ENCODE measurements at places on chromosomes 1 and 21.

GRCh38 chr1:203163891-203164635 is 11.6 kb downstream of the MYBPH start:
- DNase-seq: no peak

DNA sequence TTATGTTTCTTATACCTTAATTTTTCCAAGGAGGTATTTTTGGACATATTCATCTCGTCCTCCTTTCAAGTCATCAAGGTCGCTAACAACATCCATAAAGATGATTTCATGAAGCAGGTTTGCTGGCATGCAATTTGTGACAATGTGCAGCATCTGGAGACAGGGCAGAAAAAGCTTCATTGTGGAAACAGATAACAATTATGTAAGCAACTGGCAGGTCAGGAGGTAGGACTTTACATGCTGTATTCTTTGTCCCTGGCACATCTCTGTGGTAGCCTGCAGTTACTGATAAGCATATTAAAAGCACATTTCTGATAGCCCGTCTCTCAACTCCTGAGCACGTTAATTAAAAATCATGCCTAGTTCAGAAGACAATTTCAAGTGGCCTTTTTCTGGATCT is 156.8 kb downstream of the LEPR start:
- DNase-seq: no peak

DNA sequence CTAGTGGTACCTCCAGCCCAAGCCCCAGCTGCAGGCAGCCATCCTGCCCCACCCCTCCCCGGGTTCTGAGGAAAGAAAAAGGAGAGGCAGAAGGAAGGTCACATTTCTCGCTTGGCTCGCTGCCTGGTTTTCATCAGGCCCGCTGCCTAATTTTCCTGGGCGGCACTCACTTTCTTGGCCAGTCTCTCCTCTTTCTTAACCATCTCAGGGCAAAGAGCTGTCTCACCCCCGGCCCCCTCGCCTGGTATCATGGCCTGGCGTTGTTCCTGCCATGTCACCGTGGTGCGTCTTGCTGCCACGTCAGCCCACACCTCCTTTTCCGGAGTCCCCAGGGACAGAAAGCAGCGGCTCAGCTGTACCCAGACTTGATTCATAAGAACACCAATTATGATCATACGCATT is 26.6 kb upstream of the CASZ1 start:
- no peak for DNase-seq

- DNase-seq: no peak
These were observed 21.5 kb upstream of the SMYD2 start for GRCh38 chr1:214259353-214259977.

GRCh38 chr1:59521456-59521855 is 224.6 kb downstream of the FGGY start:
- no peak for DNase-seq

DNA sequence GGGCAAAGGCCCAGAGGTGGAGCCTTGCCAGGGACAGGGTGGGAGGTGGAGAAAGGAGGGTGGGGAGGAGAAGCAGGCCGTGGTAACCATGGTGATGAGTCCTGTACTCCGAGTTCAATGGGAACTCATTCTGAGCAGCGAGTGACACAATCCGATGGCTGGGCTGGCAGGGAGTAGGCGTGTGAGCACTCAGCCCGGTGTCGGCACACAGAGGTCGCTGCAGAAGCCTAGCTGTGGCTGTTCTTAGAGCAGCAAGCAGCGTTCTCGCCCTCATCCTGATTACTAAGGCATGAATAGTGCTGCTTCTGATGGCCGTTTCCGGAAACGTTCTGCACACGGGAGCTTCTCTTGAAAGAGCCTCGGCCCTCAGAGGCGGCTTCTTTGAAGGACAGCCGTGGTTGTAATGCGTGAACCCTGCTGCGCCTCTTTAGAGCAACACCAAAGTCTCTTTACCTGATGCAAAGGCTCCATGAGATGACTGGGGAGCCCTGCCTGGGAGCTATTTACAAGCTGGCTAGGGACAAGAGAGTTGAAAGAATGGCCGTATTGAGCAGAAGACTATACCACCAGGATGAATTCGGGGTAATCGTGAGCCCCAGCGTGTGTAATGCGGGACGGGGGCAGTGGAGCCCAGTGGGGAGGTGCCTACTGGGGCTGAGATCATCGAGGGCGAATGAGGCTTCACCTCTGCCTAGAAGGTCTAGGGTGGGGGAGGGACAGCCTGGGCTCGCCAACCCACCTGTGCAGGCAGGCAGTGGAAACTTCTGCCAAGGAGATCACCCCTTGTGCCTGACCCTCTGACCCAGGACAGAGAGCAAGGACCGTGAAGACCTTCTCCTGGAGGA is 72.8 kb upstream of the PAX7 start:
- DNase-seq: peak; percentile 22

DNA sequence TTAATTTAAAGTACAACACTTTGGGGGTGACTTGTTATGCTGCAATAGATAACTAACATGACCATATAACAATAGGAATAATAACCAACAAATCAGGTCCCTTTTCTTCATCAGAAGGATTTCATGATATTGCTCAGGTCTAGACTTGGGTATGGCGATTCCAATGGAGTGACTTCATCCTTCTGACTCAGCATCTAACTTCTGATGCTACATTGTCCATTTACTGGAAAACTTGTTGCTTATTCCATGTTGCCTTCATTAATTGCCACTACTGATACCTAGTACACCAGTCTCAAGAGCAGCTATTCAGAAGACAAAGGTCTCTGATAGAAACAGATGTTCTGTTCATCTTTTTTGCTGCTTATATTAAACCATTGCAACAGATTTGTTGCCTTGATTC is 324.3 kb downstream of the TGFB2 start:
- no peak for DNase-seq

DNA sequence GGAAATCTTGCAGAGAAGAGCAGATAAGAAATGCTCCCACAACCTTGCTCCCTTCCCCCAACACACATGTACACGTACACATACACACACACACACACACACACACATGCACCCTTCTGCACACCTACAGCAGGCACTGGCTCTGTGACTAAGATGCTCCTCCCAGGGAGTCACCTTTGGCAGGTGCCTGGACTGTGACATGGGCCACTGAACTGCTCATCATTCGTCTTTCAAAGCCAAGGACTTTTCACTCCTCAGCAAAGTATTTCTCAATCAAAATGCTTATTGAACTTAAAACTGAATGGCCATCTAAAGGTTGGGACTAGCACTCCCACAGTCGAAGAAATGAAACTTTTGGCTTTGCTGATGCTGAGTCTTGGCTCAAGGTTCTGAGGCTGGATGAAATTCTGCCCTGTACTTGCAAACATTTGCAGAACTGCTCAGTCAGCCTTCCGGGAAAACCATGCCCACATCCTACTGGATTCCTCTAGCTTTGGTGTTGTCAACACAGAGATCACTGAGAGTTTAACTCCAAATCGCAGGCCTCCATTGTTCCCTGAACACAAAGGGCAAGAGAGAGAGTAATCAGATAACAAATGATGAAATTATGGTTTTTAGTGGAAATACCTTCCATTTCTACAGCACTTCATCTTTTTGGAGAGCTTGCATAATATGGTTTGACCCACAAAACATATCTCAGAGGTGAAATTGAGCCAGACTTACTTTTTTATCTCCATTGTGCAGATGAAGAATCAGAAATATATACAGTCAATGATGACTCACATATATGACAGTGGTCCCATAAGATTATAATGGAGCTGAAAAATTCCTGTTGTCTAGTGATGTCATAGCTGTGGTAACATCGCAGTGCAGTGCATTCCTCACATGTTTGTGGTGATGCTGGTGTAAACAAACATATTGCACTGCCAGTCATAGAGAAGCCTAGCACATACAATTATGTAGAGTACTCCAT is 72.4 kb upstream of the BCAR3 start:
- DNase-seq: no peak

- peak; percentile 9 for DNase-seq
These were observed 1.9 kb downstream of the WLS start for GRCh38 chr1:68230484-68230802.

DNA sequence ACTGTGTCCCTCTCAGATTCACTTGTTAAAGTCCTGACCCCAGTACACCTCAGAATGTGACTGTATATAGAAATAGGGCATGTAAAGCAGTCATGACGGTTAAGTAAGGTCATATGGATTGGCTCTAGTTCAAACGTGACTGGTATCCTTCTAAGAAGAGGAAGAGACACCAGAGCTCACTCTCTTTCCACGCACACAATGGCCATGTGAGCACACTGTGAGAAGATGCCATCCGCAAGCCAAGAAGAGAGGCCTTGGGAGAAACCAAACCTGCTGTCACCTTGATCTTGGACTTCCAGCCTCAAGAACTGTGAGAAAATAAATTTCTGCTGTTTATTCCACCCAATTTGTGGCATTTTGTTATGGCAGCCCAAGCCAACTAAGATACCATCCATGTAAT is 56.8 kb upstream of the IRF2BP2 start:
- DNase-seq: no peak

DNA sequence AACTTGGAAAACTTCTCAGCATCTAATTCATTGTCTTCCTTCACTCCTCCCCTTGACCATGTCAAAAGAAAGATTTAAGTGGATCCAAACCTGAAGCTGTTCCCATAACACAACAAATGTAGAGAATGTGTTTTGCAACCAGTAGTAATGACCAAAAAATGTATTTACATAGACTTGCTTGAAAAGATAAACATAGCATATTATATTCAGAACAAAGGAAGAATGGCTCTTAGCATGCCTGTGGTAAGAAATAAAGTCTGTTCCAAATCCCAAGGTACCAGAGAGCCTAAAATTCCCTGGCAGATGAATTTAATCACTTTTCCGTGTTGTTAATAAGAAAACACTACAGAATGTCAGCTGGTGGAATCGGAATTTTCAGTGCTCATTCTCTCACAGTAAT is 36.8 kb downstream of the FMO3 start:
- DNase-seq: no peak

DNA sequence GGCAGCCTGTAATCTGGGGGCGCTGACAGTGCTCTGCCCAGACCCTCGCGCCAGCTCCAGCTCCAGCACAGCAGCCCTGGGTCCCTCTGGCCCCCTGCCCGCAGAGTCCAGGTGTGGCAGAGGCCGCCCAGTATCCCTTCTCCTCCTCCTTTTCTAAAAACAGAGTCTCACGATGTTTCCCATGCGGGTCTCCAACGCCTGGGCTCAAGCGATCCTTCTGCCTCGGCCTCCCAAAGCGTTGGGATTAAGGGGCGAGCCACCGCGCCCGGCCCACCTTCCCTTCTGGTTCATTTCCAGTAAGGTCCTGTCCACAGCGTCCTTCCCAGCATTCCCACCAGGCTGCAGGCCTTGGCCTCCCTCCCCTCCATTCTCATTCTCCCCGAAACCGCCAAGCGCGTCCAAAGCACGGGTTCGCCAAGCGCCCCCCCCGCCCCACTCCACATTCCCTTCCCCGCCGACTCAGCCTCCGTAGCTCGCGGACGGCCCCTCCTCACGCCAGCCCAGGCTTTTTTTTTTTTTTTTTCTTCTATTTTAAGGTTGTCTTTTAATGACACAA is 2.0 kb upstream of the PCBP3 start:
- no peak for DNase-seq

DNA sequence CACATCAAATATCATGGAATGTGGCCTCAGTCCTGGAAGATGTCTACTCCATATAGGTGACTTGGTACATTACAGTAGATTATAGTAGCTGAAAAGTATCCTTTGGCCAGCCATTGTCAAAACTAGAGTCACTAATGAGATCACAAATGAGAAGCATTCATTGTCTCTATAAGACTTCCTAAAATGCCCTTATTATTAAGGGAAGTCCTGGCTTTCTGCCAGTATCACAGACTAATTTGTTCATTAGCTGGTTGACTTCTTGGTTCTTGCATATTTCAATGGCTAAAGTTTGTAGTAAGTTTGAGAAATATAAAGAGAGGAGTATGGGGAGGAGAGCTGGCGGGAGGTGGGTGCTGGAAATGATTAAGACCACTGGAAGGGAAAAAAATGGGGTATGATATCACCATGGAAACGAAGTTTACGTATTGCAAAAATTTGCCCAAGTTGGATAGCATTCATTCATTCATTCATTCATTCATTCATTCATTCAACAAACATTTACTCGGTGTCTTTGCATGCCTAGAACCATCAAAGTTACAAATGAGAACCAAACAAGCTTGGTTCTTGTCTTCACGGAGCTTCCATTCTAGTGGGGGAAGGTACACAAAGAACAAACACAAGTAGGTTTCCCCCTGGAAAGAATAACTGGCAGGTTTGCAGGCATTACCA is 11.7 kb upstream of the B3GALNT2 start:
- DNase-seq: no peak

Measured in BE2C (cell line).